ENCODE measurements at places on chromosomes 11 and 22.
A peak's percentile ranks its signal among the peaks of the same experiment; 100 is the strongest.

GRCh38 chr22:44326491-44326885 lies 13.7 kb upstream of the SHISAL1 start:
- no peak for DNase-seq

DNA sequence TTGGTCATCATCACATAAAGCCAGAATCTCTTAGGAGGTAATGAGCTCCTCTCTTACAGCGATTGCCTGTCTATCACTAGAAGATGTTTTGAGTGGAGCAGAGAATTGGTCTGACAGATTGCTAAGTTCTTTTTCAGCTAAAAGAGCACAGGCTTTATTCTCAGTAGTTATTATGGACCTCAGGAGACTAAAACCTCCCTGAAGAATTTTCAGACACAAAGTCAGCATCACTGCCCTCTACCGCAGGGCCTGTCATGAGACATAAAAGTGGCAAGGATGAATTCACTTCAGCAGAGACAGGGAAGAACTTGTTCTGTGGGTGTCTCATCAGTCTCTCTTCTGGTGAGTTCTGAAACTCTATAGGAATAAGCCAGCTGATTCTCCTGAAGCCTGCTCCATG lies at the start of gene OR51I2:
Gene OR51I2, plus strand, starts transcription at position 301 of the 400 bp plus-strand sequence. CDS start 4,166 bp downstream, outside the sequence.
- no peak for DNase-seq

GRCh38 chr11:70066136-70066520 lies 12.0 kb upstream of the ANO1 start:
- no peak for DNase-seq

DNA sequence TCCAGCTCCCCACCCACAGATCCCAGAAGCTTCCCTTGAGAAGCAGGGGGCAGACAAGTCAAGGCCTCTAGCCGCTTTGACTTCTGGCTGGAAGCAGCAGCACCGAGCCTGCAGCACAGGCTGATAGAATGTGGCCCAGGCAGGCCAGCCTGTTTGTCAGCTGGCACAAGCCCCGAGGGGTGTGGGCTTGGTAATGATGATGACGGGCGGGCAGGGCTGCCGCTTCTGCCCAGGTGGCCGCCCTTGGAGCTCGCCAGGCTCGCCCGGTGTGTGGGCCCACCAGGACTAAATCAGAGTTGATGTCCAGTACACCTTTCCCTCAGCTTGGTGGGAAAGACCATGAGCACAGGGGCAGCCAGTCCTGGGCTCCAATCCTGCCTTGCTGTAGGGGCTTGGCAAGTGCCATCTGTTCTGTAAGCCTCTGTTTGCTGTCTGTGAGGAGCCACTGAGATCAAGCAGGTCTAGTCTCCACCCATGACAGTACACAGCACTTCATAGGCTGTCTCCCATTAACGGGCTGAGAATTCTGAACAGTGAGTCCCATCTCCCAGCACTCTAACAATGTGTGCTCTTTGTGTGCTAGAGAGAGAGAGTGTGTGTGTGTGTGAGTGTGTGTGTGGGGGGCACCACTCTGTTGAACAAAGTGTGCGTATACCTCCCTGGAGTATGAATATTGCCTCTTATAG lies 26.8 kb downstream of the MICAL2 start:
- DNase-seq: no peak

DNA sequence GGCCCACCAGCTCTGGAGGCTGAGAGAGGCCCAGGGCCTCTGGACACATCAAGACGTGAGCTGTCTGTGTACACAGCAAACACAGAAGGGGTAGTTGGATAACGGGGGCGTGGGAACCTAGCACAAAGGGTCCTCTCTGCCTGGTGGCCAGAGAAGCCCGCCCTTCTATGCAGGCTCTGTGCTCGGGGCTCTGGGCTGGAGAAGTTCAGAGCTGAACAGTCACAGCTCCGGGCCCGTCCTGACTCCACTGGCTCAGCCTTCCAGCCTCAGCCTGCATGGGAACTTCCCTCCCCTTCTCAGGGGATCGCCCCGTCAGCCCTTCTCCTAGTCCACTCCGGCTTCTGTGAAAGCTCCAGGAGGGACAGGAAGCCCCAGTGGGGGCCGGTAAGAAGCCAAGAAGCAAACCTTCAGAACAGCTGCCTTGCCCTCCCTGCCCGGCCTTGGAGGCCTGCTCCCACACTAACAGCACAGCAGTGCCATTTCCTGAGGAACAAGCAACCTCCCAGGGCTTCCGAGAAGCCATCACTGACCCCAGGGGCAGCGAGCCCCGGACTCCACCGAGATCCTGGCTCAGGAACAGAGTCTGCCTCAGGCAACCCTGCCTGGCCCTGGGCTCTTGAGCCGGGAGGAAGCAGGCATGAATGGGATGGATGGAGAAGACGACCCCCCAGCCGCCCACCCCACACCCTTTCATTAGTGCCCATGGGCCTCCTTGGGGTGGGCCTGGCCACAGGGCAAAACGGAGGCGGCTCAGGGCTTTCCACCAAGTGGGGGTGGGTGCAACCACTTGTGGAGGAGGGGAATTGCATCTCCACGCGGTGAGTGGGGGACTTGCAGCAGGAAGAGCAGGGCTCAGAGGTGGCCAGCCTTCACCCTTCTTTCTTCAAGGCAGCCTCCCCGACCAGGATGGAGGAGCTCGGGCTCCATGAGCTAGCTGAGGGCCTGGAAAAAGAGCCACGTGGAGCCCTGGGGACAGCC lies 119.8 kb downstream of the ST3GAL4 start:
- DNase-seq: no peak

DNA sequence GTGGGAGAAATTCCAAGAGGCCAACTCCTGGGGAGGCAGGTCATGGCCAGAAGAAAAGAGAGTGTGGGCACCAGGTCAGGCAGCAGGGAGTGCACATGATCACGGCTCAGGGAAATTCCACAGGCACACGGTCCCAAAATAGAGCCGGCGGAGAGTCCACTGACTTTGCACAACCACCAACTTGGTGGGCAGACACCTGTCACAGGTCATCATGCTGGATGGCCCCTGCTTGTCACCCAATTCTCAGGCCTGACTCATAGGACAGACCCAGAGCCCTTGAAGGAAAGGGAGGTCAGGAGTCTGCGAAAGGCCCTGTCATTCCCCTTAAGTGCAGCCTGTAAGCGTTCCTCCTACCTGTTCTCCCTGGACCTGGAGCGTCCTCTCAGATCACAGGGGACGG lies 15.8 kb downstream of the APOL2 start:
- DNase-seq: no peak

DNA sequence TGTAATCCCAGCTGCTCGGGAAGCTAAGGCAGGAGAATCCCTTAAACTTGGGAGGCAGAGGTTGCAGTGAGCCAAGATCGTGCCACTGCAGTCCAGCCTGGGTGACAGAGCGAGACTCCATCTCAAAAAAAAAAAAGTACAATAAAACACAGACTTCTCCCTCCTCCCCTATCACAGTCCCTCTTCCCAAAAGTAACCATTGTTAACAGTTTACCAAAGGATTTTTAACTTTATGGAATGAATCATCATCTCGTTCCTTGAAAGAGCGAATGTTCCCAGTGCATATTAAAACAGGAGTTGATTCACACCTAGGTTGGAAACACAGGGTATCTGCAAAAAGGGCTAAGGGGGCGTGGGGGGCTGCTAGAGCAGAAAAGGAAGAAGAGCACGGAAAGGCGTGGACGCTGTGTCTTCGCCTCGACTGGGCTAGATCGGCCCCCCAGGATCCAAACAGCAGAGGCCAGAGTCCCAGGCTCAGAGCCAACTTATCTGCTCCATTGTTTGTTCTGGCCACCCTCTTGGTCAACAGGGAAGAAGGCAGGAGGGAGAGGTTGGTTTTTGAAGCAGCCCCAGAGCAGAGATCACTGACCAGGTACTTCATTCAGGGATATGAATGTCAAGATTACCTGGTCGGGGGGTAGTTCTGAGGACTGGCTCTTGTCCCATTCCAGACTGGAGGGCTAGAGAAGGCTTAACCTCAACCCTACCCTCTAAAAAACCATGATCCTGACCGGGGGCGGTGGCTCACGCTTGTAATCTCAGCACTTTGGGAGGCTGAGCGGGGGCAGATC lies 2.1 kb upstream of the AHNAK start:
- no peak for DNase-seq

GRCh38 chr22:30863081-30863833 lies 105.3 kb downstream of the MORC2 start:
- no peak for DNase-seq

GRCh38 chr11:72788241-72788640 lies 5.6 kb downstream of the STARD10 start:
- DNase-seq: no peak

- DNase-seq: no peak
Measured at GRCh38 chr22:29987137-29987536, 93.1 kb upstream of the HORMAD2 start.

DNA sequence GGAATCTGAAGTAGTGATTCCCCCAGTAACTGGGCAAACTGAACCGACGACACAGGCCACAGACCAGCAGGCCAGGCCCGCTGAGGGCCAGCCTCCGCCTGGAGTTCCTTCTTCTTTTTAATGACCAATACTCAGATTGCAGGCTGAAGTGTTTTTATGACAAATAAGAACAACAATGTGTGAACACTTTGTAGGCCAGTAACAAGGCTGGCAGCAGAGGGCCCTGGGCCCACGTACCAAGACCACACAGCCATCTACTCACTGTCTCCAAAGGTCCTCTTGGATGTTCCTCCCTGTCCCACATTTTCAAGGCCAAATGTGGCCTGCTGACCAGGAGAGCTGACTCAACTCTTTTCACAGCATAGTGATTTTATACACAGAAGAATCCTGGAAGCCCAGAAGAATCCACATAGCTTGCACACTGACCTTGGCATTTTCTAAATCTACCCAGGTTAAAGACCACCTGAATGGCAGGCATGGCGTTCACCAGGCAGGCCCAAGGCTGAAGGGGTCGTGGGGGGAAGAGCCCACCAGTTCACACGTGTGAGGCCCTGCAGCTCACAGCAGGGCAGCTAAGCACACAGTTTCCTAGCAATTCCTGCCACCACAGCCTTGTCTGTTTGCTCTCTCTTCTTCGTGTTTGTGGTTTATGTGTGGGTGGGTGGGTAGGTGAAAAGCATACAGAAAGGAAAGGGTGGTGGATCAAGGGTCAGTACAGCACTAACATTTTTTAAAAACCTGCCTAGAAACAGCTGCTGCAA lies 13.3 kb downstream of the SMCO4 start:
- DNase-seq: no peak

DNA sequence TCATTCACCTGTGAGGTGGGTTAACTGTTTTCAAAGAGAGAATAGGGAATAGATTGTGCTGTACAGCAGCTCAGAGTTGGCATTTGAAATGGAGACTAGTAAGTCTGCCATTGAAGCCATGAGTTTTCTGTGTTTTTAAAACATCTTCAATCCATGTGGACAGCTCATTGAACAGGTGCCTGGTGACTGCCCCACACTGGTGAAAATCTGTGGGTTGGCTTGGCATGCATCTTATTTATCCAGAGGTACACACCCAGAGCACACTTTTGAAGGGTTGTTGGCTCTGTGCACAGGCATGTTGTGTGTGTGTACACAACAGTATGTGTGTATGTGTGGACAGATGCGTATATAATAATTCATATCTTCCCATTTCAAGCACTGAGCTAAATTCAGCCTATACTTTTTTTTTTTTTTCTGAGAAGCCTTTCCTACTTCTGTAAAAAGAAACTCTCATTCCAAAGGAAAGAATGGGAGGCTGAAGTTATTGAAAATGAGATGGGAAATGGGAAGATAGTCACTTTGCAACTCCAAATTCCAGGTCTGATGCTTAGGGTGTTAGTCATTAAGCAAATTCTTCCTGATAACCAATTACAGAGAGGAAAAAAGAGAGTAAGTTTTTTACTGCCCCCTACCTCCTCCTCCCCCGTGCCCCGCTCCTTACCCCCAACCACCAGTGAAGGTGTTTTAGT lies 7.0 kb upstream of the LYVE1 start:
- no peak for DNase-seq

- DNase-seq: no peak
Measured at GRCh38 chr22:42317691-42318547, 47.5 kb upstream of the TCF20 start.

DNA sequence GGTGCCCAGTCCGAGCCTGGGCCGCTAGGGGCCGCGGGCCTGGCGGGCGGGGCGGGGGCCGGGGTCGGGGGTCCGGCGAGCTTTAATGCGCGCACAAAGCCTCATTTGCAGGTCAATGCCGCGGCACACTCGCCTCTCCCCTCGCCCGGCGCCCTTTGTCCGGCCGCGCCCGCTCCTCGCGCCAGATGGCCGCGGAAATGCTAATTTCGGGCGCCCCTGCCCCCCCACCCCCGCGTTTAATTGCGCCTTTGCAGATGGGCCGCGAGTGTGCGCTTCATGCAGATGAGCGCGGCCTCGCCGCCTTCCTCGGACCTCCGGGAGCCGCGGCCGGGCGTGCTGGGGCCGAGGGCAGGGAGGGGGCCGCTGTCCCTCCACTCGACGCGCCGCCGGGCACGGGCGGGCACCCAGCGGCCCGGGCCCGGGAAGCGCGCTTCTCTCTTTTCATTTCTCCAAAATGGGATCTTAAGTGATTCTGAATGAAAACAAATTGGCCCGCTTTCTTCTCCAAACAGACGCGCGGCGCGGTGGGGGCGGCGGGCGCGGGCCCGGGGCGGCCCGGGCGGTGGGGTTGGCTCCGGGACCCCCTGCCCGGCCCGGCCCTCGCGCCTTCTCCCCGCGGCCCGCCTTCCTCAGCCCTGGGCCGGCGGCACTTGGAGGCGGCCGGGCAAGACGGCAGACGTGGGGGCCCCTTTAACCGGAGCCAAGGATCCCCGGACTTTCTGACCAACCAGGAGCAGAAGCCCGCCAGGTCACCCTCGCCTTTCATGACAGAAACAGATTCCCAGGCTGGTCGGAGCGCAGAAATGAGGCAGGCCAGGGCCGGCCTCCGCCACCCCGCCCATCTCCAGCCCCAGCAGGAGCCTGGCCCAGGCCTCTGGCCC lies 22.9 kb downstream of the CDKN1C start:
- DNase-seq: no peak

- DNase-seq: no peak
Measured at GRCh38 chr11:112810951-112811350, 150.3 kb upstream of the NCAM1 start.

GRCh38 chr11:93741882-93742226 lies 382 bp downstream of the C11orf54 start:
- peak; percentile 45 for DNase-seq

DNA sequence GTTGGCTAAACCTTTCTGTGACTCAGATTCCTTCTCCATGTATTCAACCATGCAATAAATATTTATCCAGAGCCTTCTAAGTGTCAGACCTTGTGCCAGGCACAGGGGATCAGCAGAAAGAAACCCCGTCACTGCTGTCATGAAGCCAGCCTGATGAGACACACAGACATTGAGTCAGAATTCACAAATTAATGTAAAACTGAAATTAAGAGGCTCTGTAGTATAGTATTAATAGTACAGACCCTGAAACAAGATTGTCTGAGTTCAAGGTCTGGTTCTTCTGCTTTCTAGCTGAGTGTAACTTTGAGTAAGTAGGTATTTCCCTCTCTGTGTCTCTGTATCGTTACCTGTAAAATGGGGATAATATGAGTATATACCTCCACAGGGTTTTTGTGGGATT lies 46.9 kb downstream of the ME3 start:
- no peak for DNase-seq

Measured in GM10248 (cell line).